ENCODE measurements at places on chromosomes 11 and 22. TPM values are rescaled to one million over a fixed set of nuclear protein-coding genes. Genes with fewer than 3 reads are reported as not detected.
A peak's percentile ranks its signal among the peaks of the same experiment; 100 is the strongest.

GRCh38 chr11:106021967-106022794 is at the start of gene MSANTD4:
Gene MSANTD4 (minus strand): TSS chr11:106022240. CDS start chr11:106010917, 11,323 bp downstream.
- no peaks in the 10 kb centered on the region for H3K27me3 ChIP-seq
- peaks cover 14% of the 10 kb centered on the region for H3K4me1 ChIP-seq
- DNase-seq: peak; percentile 98
- peak within 1 kb of the TSS; percentile 80 for H3K27ac ChIP-seq
- no peaks in the 10 kb centered on the region for H3K36me3 ChIP-seq
- peak within 1 kb of the TSS; percentile 95 for H3K4me3 ChIP-seq

DNA sequence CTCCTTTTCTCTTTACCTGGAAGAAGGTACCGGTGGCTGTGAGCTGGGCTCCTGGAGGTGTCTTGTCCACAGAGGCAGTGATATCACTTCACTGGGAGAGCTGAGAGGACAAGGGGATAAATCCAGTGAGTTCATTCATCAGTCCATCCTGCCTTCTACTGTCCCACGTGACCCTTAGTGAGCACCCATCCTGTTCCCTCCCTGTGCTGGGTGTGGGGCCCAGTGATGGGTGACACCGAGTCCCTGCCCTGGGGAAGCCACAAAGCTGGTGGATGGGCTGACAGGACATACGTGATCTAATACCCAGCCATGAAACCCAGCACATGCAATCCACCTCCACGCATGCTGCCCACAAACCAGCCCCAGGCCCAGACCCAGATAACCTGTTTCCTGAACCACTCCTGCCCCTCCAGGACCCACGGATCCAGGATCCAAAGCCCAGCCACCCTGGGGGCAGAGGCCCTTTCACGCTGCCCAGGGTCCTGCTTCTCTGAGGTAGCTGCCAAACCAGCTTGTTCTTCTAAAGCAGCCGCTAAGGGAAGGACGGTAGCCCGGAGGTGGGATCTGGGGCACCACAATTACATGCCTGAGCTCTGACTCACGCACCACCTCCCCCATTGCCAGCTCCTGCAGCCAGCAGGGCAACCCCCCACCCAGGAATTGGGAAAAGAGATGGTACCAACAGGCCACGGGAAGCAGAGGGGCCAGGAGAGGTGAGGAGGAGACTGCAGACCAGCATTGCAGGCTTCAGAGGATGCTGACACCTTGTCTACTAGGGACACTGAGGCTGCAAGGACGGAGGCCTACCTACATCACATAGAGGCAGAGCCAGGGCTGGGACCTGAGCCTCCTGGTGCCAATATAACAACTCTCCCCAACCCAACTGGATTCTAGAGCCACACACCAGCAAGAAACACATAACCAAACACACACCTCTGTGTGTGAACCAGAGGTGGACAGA is 35.2 kb downstream of the GDPD5 start:
- H3K27ac ChIP-seq: no peak overlapping the region
- DNase-seq: no peak
- peaks cover 12% of the 10 kb centered on the region for H3K4me1 ChIP-seq
- H3K4me3 ChIP-seq: no peak overlapping the region

OR52K1 gene
- not detected for polyA plus RNA-seq

SLC15A3 gene
- polyA plus RNA-seq: 27.1 TPM

MMP26 gene
- not detected for polyA plus RNA-seq

GRCh38 chr11:86660088-86660487 is 12.3 kb downstream of the ME3 start:
- no peaks in the 10 kb centered on the region for H3K27me3 ChIP-seq
- no peak overlapping the region for H3K4me3 ChIP-seq
- H3K4me1 ChIP-seq: no peaks in the 10 kb centered on the region
- no peak overlapping the region for H3K27ac ChIP-seq
- no peak for DNase-seq

RDX gene
- 20.9 TPM for polyA plus RNA-seq

All from CD14-positive monocyte (primary cell).